ENCODE measurements at places on chromosomes 6 and 20.

GRCh38 chr6:99868074-99868702 is 125.8 kb downstream of the MCHR2 start:
- no peak for DNase-seq

DNA sequence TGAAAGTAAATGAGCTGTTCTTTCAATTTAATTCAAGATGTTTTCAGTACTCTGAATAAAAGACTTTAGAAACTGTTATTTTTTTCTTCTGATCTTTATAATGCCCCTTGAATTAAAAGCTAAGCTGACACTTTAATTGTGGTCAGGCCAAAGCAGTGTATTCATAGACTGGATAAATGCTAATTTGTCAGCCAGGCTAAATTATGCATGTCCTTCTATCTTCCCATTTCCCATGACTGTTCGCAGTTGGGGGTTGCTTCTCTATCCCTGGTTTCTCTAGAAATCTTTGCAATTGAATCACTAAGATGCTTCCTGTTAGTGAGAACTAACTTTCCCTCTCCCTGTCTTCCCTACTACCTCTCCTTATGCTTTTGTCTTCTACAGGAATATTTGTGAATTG is 396.2 kb downstream of the RFPL4B start:
- DNase-seq = no peak

- no peak for DNase-seq
Measured at GRCh38 chr6:32176476-32177182, 745 bp upstream of the AGPAT1 start.

DNA sequence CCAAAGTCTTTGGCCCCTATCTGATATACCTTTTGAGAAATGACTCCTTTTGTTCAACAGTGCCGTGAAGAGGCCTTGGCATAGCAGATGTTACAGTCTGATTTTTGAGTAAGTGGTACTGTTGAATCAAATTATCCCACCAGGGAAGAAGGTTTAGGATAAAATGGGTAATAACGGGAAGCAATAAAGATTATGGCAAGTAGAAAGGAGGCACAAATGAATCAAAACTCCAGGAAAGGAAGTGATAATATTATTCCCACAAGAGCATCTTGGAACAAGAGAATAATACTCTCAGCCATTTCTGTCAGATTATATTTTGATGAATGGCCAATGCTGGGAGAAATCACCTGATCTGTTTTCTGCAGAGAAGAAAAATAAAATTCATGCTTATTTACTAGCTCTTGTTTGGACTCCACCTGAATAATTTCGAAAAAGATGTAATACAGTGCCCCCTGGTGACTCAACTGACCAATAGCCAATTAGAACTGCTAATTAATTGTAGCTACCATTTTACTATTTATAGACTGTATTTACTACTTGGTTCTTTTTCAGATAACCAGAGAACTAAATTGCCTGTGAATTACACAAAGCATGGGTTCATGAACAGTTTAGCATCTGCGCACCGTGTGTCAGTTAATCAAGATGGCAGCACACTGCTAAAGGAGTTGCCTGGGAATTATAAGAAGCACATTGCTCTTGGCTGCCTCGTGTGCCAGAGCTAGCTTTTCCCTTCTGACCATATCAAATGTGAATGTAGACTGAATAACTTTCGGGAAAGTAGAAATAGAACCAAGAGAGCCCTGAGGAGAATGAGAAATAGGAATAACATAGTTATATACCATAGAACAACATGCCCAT is 78.5 kb upstream of the TRDN start:
- DNase-seq = no peak

DNA sequence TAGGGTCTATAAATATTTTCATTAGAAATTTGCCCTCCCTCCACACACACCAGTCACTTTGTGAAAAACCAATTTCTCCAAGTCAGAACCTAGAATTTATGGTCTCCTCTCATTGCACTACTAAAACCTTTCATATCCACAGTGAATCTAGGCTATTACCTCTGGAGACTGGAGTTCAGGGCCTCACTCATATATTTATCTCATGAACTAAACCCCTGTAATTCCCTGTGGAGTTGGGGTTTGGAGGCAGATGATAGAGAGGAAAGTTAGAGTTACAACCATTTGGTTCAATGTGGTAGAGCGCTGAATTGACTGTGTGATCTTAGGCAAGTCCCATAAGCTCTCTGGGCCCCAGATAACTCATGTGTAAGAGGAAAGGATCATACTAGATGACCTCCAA is 18.2 kb upstream of the CEP85L start:
- no peak for DNase-seq

DNA sequence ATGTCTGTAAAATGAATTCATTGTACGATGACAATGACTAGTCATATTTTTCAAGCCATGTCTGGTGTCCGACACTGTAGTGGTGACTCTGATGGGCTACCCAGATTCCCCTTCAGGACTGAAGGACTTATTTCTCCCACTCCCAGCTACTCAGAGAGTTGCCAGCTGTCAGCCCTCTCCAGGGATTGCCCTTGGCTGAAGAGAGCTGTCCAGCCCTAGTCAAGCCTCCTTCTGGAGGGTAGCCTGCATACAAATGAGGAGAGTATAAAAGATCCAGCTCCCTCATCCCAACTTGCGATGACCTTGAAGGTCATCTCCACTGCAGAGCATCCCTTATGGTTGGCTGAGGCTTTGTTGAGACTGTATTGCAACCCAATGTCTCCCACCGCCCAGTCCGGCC is 29.9 kb downstream of the JPH2 start:
- DNase-seq = no peak

GRCh38 chr20:25321991-25322390 is 68.6 kb downstream of the ABHD12 start:
- no peak for DNase-seq

- peak; percentile 90 for DNase-seq
Measured at GRCh38 chr6:33161354-33162331, 30.6 kb downstream of the COL11A2 start.

DNA sequence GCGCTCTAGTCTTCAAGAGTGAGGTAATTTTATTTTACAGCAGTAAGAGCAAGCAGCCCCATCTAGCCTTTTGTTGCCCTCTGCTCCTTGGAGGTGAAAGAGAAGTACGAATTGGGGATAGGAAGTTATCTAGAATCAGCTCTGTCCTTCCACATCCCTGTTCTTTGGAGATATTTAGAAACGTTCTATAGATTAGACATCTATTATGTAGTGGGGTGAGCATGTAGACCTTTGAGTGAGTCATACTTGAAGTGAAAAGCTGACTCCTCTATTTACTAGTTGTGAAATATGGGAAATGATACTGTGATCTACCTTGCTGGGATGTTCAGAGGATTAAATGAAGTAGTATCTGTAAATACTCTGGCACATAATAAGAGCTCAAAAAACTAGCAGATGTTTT is 36.0 kb upstream of the SLC35D3 start:
- no peak for DNase-seq

GRCh38 chr20:46438156-46438750 is 31.8 kb upstream of the ELMO2 start:
- DNase-seq = no peak

DNA sequence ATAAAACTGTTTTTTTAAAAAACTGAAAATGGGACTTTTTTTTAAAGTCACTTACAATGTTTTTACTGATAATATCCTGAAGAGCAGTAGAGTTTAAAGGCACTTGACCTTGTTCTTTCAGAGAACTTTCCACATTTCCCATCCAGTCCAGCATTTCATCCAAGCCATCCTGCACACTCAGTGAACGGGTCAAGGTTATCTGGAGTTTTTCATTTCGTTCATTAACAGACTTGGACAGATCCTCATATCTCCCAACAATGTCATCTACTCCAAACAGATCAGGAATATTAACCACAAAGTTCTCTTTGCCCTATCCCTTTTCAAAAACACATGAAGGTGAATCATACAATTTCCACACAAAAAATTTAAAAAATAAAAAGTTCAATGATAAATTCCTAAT is 69.1 kb downstream of the DST start:
- DNase-seq = no peak

DNA sequence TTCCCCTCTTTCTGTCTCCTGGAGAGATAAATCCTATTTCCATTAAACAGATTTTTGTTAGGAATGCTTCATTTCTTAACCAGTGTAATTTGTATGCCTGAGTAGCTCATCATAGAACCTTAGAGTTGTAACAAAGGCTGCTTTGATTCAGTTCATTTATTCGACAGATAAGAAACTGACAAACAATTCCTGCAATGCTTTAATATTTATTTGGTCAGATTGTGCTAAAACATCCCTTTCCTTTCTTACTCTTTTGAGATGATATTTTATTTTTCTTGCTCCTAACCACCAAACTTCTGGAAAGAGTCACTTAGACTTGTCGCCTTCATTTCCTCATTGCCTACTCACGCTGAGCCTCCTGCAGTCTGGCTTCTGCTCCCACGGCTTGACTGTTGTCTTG is 89.0 kb upstream of the SUPT3H start:
- no peak for DNase-seq

- no peak for DNase-seq
Measured at GRCh38 chr6:34519971-34520644, 36.0 kb downstream of the SPDEF start.

DNA sequence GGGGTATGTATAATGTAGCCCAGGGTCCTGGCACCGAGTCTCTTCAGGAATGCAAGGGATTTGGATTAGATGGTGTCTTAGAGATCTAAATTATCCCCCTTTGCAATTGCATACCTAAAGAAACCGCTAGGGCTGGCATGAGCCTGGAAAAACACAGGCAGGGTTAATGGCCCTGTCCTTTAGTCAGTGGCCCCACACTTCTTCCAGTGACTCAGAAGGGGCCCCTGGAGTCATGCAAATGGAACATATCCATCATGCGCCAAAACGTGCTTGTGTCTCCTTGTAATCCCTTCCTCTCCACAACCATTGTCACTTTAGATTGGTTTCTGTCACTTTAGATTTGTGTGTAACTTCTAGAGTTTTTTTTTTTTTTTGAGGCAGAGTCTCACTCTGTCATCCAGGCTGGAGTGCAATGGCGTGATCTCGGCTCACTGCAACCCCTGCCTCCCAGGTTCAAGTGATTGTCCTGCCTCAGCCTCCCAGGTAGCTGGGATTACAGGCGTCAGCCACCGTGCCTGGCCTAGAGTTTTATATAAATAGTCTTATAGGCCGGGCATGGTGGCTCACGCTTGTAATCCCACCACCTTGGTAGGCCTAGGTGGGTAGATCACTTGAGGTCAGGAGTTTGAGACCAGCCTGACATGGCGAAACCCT is 8.7 kb upstream of the MYBL2 start:
- no peak for DNase-seq

- DNase-seq = no peak
Measured at GRCh38 chr20:37102571-37102970, 6.8 kb upstream of the RBL1 start.

GRCh38 chr6:7115543-7116231 is 7.9 kb downstream of the RREB1 start:
- no peak for DNase-seq

- peak; percentile 33 for DNase-seq
Measured at GRCh38 chr20:51447097-51447764, 95.3 kb downstream of the NFATC2 start.

- peak; percentile 93 for DNase-seq
Measured at GRCh38 chr6:27479319-27480182, 6.6 kb upstream of the ZNF184 start.

DNA sequence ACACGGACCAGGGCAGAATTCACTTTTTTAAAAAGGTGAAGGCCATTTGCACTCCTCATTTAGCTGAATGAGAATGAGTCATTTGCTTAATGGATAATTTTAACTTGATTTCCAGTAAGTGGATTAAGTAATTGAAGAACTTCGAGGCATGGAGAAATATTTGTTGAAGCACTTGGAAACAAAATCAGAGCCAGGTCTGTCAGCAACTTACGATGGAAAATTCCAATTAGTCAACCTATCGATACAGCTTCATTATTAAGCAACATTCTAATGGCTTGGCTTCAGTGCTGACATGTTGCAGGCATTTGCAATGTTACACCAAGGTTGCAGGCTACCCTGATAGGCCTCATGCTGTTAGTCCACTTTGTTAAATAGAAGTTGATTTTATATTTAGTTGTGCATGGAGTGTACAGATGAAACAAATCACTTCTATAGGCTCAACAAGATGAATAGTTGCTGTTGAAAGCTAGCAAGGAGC is 423.5 kb upstream of the SLC35B3 start:
- DNase-seq = no peak

DNA sequence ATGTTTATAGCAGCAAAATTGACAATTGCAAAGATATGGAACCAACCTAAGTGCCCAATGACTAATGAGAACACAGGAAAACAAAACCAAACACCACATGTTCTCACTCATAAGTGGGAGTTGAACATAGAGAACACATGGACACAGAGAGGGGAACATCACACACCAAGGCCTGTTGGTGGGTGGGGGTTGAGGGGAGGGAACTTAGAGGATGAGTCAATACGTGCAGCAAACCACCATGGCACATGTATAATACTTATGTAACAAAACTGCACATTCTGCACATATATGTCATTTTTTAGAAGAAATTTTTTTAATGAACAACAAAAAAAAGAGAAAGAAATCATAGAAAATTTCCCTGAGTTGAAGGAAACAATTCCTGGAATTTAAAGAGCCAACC is 3.9 kb downstream of the EPM2A start:
- no peak for DNase-seq

- DNase-seq = no peak
Measured at GRCh38 chr20:23122321-23122720, 36.2 kb upstream of the CD93 start.

Measured in ascending aorta (tissue), 2 donors.